ENCODE measurements at places on chromosomes 3 and 15.

DNA sequence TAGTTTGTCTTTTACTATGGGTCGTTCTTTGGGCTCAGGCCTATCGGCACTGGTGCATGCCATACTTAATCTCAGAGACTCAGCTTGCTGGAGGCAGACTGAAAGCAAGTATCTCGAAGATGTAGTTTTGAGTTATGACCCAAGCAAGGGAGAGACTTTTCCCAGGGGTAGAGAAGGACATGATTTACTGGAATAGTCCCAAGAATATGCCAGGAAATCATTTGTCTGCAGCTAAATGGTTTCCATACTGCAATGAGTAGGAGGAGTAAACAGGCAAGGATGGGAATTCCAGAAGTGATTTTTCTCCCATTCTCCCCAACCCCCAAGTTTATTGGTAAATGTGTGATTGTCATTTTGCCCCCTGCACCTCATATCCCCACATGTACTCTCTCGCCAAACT, 35.4 kb upstream of the LACTB start:
- DNase-seq, result no peak

- DNase-seq, result no peak
Measured at GRCh38 chr3:136330900-136331299, 80.8 kb downstream of the PCCB start.

DNA sequence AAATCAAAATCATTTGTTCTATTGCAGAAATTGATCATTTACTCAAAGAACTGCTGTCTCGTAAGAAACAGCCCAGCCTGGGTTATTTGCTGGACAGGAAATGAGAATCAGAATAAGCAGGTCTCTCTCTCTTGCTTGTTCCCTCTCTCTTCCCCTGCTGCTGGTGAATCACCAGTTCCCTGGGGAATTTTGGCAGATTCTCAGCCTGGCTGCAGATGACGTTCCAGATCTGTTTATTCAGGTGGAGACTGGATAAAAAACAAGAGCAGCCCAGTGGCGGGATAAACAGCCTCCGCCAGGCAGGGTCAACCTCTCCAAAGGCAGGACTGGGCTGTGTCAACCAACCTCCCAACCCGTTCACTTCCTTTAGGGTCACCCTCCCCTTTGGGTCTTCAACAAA, 72.1 kb downstream of the LRIG1 start:
- peak; percentile 29 for DNase-seq

GRCh38 chr15:99931703-99932603, 198.7 kb upstream of the LYSMD4 start:
- DNase-seq, result no peak

- DNase-seq, result no peak
Measured at GRCh38 chr3:18989237-18989795, 159.0 kb upstream of the KCNH8 start.

GRCh38 chr15:70442616-70443321, 320.6 kb downstream of the UACA start:
- DNase-seq, result no peak

DNA sequence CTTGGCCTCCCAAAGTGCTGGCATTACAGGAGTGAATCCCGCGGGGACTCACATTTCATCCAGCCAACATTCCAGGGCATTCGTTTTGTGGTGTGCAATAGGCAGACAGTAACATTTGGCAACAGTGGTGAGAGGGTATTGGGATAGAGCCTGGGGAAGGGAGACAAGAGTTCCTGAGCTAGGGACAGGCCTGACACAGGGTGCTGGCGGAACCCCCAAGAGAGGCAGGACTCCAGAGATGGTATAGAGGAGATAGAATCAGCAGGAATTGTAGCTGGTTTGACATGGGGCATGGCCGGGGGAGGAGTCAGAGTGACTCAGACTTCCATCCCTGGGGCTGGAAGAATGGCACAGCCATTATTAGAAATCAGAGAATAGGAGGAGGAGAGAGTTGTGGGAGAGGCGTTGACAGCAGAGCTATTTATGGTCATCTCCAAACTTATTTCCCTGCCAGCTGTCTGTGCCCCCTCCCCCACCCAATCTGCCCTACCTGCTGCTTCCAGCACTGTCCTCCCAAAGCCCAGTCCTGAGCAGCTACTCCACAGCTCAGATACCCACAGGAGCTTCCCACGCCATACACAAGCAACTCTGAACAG, 4.4 kb upstream of the IDH2 start:
- DNase-seq, result peak; percentile 46

- no peak for DNase-seq
Measured at GRCh38 chr3:187773233-187774184, 28.2 kb upstream of the BCL6 start.

DNA sequence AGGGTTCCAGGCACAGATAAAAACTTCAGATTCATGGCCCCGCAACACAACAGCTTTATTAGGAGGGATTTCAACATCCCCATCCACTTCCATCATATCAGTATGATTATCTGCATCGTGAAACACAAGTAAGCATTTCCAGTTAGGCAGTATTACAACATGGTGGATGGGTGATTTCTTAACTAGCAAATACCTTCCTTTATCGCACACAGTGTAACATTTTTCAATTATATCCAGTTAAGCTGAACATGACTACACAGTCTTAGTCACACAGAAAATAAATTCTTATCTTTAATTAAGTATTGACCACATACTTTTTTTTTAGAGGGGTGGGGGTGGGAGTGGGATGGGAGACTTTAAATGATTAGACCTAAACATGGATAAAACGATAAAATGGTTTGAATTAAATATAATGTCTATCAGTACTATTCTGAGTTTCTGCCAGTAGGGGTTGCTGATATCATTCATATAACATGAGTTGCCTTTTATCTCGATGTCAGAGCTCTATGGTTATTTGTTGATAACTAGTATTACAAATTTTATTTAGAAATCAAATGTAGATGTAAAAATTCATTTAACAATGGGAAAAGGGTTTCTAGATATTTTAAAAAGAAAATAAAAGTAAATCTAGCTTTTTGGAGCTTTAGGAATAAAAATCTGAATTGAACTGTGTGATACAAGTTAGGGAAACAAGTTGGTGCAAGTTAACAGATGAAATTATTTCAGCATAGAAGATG, 146.6 kb downstream of the TBL1XR1 start:
- peak; percentile 51 for DNase-seq

- DNase-seq, result no peak
Measured at GRCh38 chr3:99714146-99714545, 75.8 kb downstream of the COL8A1 start.

DNA sequence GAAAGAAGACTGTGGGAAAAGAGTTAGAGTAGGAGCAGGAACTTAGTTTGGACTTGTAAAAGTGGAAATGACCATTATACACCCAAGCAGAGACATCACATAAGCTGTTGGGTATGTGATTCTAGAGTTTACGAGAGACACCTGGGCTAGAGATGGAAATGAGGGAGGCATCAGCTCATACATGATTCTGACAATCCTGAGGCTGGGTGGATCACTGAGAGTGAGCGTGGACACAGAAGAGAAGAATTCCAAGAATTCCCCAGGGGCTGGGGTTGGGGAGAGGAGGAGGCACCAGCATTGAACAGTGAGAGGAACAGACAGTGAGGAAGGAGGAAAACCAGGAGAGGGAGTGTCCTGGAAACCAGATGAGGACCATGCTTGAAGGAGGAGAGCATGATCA, 113.5 kb downstream of the KCNAB1 start:
- no peak for DNase-seq

GRCh38 chr15:90419738-90420406, 31.8 kb downstream of the IQGAP1 start:
- DNase-seq, result peak; percentile 72

DNA sequence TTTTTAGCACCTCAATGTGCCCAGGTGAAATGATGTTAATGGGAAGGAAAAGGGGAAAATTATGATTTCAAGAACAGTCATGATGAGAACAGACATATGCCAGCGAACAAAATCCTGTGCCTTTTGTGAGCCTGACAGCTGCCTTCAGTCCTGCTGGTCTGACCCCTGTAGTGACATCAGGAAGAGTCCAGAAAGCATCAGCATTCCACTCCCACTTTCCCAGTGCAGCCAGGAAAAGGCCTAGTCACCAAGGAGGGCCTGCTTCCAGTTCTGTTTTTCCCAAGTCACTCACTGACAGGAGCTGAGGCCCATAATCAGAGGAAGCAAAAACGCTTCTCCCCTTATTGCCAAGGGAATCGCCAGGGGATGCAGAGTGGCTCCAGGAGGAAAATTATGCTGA, 218.4 kb downstream of the ABHD5 start:
- no peak for DNase-seq

DNA sequence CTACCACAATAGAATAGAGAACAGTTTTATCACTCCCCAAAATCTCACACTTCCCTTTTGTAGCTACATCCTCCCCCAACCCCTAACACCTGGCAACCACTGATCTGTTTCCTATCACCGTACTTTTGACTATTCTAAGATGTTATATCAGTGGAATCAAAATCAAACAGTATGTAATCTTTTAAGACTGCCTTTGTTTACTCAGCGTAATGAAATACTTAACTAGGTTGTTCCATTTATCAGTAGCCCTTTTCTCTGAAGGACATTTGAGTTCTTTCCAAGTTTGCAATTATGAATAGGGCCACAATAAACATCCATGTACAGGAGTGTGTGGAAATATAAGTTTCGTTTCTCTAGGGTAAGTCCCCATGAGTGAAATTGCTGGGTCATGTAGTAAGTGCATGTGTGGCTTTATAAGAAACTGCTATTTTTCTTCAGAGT, 372.3 kb downstream of the SV2B start:
- no peak for DNase-seq

DNA sequence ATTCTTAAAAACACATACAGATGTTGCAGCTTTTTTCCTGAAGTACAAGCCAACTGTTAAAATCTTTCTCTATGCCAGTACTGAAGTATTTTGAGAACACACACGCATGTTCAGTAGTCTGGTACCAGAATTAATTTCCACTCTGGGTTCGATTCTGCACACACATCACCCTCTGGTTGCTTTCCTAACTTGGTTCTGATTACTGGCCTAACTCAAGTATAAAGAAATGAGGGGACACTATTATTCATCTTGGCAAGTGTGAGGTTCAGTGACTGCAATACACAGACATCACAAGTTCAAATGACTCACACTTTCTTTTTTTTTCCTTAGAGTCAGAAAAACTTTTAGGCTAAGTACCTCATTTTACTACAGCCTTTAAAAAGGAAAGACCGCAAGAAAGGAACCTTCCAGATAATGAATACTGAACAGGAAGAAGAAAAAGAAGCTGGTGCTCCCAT, 37.4 kb upstream of the LDHAL6B start:
- DNase-seq, result no peak

DNA sequence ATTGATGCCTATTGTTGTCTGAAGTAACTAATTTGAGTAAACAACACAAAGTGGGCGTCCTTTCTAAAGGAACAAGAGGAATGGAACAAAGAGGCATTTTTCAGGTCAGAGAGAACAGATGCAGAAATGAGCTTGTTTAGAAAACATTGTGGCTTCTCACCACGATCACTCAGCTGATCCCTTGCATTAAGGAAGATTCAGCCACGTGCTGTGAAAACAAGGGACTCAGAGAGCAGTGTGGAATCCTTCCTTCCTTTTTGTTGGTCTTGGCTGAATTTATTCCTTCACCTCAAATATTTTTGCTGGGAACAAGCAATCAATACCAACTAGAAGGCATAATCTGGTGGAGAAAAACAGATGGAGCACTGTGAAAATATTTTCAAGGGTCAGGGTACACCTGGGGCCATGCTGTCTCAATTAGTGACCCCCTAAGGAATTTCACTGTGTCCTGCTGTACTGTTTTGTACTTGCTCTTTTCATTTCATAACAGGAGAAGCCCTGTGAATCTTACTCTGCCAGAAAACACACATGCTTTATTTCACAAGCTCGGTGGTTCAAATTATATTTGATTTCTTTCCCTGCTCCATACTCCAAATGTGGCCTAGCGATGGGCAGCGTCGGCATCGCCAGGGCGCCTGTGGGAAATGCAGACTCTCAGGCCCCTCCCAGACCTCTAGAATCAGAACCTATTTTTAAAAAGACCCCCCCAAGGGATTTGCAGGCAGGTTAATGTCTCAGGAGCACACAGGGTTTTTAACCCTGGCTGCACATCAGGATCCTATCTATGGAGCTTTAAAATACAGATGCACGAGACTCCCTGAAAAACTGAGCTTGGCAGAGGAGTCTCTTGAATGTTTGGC, 11.6 kb upstream of the SLC6A20 start:
- DNase-seq, result no peak

DNA sequence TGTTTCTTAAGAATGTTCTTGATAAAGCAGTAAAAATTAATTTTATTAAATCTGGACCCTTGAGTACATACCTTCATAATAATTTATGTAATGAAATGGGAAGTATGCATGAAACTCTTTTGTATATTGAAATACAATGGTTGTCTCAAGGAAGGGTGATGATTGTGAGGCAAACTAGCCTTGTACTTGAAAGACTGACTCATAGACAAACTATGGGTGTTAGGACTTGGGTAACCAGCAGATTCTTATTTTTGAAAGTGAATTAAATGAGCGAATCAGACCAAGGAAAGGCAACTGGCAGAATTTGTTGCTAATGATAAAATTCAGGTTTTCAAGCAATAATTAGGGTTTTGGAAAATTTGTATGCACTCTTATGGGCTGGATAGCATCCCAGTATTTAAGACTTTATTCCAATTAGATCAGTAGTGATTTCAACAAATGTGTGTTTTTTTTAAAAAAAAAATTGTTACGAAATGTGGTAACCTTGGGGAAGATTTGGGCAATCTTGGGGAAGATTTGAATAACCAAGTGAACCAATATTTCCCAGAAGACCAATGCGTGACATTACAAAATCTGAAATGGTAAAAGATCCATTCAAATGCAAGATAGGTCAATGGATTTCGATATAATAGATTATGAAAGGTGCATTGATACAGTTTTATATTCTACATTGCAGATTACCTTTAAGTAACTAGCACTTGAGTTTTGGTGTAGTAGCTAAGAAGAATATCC, 42.0 kb downstream of the ATP2C1 start:
- peak; percentile 11 for DNase-seq

GRCh38 chr3:127981097-127981496, 66.1 kb downstream of the KBTBD12 start:
- DNase-seq, result no peak

DNA sequence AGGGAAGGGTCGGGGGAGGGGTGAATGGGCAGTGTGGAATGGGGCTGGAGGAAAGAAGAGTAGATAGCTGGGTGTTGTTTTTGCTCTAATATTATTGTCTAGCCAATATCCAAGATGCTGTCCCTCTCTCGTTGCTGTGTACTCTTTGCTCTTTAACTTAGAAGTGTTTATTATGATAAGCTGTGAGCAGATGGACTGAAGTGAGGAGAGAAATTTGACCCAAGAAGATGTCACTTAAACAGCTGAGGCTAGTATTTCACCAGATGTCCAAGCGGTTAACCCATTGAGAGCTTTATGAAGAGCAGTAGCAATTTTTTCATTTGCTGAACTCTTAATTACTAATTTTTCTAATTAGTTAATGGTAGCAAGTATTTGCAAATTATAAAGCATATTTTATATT, 212.2 kb upstream of the TP63 start:
- no peak for DNase-seq

DNA sequence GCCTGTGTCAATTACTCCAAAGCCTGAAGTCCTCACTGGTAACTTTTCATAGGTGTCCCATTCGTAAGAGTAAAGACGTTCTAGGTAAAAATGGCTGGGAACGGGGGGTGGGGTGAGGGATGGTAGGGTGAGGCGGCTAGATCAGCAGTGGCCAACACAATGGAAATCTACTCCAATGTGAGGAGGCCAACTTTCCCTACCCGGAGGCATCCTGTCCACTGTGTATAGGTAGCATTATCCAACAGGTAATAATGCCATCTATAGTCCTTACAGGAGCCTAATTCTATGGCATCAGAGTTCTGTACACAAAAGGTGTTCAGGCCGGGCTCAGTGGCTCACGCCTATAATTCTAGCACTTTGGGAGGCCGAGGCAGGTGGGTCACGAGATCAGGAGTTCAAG, 29.1 kb downstream of the HDC start:
- DNase-seq, result no peak

GRCh38 chr3:167521006-167521355, 47.1 kb upstream of the SERPINI2 start:
- no peak for DNase-seq
